Left ventricle myocardium inferior (tissue), 1 donor: ENCODE measurements at places on chromosomes 5 and 9. TPM values are rescaled to one million over a fixed set of nuclear protein-coding genes. Genes with fewer than 3 reads are reported as not detected.

The SWI5 gene
- 16.2 TPM for total RNA-seq

DNA sequence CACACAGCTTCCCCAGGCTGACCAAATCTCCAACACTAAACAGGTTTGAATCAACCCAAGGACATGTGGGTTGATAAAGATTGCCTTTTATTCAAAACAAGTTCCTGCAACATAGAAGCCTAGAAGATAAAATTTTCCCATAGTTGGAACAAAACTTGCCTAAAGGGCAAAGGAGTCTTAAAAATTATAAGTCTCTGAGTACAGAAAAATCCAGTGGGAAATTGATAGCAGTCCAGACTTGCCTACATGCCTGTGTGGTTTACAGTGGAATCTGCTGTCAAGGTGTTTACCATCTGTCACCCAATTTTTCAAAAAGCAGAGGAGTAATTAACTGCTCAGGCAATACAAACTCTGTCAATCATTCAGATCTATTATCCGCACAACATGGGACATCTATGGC is 168.2 kb downstream of the PPP2R2B start:
- no peak for DNase-seq

DNA sequence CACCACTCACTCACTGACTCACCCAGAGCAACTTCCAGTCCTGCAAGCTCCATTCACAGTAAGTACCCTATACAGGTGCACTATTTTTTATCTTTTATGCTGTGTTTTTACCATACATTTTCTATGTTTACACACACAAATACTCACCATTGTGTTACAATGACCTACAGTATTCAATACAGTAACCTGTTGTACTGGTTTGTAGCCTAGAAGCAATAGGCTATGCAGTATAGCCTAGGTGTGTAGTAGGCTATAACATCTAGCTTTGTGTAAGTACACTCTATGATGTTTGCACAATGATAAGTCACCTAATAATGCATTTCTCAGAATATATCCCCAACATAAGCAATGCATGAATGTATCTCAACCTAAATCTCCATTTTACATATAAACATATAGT is 541.1 kb downstream of the NR2F1-AS1 start:
- DNase-seq = no peak

DNA sequence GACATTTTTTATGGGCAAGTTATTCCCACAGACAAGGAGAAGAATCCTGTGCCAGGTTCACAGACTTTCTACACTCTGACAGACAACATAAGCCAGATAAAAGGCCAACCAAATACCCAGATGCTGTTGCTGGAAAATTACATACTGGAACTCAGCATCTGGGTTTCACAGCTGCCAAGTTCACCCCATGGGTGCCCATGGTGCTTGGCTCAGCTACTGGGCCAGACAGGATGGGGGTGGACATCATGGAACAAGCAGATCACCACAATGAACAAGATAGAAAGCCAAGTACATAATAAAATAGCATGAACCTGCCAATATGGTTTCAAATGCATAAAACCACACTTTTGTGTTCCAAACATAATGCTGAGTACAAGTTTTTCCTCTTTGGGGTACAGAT is 999.8 kb downstream of the NR2F1-AS1 start:
- no peak for DNase-seq

The CKMT2 gene
- 1,824 TPM for total RNA-seq

DNA sequence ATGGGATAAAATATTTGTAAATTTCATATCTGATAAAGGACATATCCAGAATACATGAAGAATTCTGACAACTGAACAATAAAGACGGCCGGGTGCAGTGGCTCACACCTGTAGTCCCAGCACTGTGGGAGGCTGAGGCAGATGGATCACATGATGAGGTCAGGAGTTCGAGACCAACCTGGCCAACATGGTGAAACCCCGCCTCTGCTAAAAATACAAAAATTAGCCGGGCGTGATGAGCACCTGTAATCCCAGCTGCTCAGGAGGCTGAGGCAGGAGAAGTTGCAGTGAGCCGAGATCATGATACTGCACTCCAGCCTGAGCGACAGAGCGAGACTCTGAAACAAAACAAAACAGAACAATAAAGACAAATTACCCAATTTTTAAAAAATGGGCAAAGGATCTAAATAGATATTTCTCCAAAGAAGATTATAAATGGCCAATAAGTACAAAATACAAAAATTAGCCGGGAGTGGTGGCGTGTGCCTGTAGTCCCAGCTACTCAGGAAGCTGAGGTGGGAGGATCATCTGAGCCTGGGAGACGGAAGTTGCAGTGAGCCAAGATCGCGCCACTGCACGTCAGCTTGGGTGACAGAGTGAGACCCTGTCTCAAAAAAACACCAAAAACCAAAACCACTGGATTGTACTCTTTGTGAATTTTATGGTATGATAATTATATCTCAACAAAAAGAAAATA is 9.6 kb upstream of the NSD1 start:
- DNase-seq = no peak

- DNase-seq = no peak
Observed at GRCh38 chr9:12813960-12814876, 39.4 kb downstream of the LURAP1L start.

DNA sequence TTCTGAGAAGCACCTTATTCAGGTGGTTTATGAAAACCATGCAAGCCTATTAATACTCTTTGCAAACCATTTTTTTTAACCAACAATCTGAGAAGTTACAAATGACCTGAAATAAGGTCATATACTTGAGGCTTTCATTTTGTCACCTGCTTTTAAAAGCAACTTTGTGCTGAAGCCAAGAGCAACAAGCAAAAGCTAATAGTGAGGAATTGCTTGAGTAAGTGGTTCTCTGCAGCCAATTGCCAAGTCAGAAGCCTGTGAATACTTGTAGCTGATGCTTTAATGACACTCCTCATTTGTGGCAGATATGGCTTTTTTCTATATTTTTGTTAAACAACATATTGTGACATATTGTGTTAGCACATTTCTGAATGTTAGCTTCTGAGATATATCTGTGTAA is 126.7 kb upstream of the ZNF608 start:
- no peak for DNase-seq

- no peak for DNase-seq
Observed at GRCh38 chr5:159316519-159317383, 13.5 kb downstream of the IL12B start.

The FAM193B gene
- 21.5 TPM for total RNA-seq

- DNase-seq = no peak
Observed at GRCh38 chr5:157816682-157817386, 42.1 kb downstream of the CLINT1 start.

- no peak for DNase-seq
Observed at GRCh38 chr5:74360535-74361210, 279.9 kb downstream of the ENC1 start.

The TARS1 gene
- total RNA-seq = 66.1 TPM

DNA sequence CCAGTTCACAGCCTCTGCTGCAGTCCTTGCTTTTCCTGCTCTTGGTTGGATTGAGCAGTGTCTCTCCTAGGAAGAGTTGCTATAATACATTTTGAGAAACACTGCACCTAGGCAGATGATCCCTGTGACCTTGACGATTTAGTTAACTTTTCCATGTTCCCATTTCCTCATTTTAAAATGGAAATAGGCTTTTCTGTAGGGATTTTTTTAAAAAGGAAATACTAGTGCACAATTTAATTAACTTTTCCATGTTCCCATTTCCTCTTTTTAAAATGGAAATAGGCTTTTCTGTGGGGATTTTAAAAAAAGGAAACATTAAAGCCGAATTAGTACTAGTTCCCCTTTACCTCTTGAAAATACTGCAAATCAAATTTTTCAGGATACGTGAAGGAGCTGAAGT is 4.7 kb downstream of the ATP6V0E1 start:
- no peak for DNase-seq

GRCh38 chr9:27384262-27385014 is 87.5 kb upstream of the EQTN start:
- DNase-seq = no peak

- no peak for DNase-seq
Observed at GRCh38 chr5:39462211-39462610, 37.4 kb upstream of the DAB2 start.

The CCNO gene
- total RNA-seq = not detected

The CDKN2A gene
- 0.30 TPM for total RNA-seq

GRCh38 chr9:94687451-94687850 is 39.0 kb upstream of the AOPEP start:
- no peak for DNase-seq

DNA sequence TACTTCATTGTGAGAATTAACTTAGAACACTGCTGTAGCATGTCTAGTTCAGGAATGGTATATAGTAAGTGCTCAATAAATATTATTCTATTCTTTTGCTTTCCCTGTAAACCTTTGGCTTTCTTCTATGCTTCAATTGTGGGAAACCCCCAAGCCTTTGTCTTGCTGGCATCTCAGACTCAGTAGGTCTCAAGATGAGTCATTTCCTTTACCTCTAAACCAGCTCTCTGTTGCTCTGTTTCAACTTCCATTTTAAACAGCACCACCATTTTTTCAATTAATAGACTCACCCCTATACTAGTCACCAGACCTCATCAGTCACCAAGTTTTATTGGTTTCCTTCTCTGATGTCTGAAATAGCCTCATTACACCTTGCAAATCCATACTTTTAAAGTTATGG is 43.5 kb downstream of the DMAC1 start:
- no peak for DNase-seq

The TRIM41 gene
- 26.4 TPM for total RNA-seq

DNA sequence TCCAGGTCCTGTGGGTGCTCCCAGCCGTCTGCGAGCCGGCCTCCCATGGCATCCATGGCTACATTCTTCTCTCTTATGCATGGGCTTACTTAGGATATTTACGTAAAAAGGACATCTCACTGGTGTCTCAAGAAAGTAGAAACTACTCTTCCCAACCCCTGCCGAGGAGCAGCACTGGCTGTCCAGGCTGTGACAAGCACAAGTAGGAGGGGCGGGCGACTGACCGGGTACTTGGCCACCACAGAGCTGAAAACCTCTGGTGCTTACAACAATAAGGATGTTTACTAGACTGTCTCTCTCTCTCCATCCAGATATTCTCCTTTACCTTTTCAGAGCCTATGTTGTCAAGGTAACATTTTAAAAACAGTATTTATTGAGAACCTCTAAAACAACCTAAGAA is 56.3 kb upstream of the TBC1D9B start:
- no peak for DNase-seq

GRCh38 chr9:81423589-81424326 is 265.6 kb downstream of the TLE1 start:
- no peak for DNase-seq

The RGMB gene
- total RNA-seq = 13.0 TPM

The SLC34A3 gene
- total RNA-seq = not detected

- no peak for DNase-seq
Observed at GRCh38 chr9:131254626-131255025, 21.7 kb downstream of the FAM78A start.

The SOX30 gene
- 0.08 TPM for total RNA-seq

- no peak for DNase-seq
Observed at GRCh38 chr5:168816661-168817060, 237.5 kb upstream of the PANK3 start.

DNA sequence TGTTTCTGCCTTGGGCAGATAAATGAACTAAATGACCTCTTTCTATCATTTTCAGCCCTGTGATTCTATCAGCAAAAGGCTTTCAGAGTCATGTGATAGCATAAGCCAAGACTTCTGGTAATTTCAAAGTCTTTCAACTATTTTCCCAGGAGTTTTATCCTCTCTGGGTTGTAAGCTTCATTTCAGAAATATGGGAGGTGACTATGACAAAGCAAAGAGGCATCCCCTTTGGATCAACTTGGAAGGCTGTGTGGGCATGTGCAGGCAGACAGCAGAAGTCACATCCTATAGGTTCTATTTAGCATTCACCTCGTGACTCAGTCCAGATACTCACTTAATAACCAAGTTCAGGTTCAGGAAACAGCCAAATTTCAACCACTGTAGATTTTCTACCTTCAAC is 149.0 kb upstream of the FST start:
- no peak for DNase-seq

- no peak for DNase-seq
Observed at GRCh38 chr5:168578006-168578405, 1.2 kb downstream of the PANK3 start.

- no peak for DNase-seq
Observed at GRCh38 chr5:89542736-89543135, 659.8 kb upstream of the MEF2C start.

- DNase-seq = no peak
Observed at GRCh38 chr9:114592356-114592755, 4.8 kb downstream of the ATP6V1G1 start.

DNA sequence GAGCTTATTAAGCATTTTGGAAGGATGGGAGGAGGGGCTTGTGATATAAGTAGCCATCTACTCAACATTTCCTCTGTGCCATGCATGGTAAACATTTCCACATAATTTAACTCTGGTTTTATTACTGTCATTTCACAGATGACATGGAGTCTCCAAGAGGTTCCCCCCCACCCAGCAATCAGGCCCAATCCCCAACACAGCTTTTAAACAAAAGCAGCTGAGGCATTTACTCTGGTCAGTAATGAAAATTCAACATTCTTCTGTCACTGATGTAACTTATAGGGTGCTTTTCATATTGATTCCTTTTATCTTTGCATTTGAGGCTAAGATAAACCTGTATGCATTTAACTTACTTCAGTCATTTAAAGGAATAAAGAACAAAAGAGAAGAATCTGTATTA is 128.1 kb downstream of the COL23A1 start:
- DNase-seq = no peak

GRCh38 chr9:3916411-3916810 is 383.5 kb downstream of the GLIS3 start:
- DNase-seq = no peak

DNA sequence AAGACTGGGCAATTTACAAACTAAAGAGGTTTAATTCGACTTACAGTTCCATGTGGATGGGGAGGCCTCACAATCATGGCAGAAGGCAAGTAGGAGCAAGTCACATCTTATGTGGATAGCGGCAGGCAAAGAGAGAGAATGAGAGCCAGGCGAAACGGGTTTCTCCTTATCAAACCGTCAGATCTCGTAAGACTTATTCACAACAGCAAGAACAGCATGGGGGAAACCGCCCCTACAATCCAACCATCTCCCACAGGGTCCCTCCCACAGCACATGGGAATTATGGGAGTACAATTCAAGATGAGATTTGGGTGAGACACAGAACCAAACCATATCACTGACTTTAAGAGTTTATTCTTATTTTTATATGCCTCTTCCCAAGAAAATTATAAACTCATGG is 60.3 kb downstream of the RFK start:
- no peak for DNase-seq

DNA sequence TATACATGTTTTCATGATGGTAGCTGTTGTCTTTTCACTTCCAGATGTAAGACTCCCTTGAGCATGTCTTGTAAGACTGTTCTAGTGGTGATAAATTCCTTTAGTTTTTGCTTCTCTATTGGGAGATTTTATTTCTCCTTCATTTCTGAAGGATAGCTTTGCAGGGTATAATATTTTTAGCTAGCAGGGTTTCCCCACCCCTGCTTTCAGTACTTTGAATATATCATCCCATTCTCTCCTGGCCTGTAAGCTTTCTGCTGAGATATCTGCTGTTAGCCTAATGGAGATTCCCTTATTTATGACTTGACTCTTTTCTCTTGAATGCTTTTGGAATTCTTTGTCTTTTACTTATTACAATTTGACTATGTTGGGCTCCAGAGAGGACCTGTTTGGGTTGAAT is 211.0 kb downstream of the GDNF start:
- no peak for DNase-seq
